ENCODE measurements at places on chromosomes 4 and X.

GRCh38 chr4:101238706-101239105 lies 108.6 kb downstream of the PPP3CA start:
- no peak for DNase-seq

- DNase-seq: no peak
Measured at GRCh38 chrX:154074199-154074598, 23.3 kb downstream of the MECP2 start.

GRCh38 chr4:141004823-141005222 lies 128.4 kb downstream of the RNF150 start:
- no peak for DNase-seq

DNA sequence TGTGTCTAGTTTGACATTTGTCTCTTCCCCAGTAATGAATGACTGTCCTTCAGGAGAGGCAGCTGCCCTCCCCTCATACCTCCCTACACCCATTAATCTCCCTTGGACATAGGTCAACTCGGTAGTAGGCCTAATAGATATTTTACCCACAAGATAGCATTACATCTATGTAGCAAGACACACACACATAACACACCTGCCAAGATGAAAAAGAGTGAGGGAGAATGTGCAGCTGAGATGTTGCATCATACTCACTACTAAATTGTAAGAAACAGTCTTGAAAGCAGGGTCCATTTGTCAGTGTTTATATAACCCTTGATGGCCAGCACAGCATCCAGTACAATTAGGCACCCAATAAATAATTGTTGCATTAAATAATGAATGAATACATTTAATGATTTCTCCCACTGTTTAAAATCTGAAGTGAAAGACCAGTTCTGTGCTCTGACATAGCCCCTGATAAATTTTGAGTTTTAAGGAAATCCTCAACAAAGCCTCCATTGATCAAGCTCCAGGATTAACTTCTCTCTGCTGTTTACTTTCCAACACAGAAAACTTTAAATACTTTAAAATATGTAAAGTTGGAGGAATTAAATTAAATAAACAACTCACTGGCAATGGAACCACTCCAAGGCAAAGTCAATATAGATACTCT lies 440.8 kb upstream of the RASGEF1B start:
- no peak for DNase-seq

DNA sequence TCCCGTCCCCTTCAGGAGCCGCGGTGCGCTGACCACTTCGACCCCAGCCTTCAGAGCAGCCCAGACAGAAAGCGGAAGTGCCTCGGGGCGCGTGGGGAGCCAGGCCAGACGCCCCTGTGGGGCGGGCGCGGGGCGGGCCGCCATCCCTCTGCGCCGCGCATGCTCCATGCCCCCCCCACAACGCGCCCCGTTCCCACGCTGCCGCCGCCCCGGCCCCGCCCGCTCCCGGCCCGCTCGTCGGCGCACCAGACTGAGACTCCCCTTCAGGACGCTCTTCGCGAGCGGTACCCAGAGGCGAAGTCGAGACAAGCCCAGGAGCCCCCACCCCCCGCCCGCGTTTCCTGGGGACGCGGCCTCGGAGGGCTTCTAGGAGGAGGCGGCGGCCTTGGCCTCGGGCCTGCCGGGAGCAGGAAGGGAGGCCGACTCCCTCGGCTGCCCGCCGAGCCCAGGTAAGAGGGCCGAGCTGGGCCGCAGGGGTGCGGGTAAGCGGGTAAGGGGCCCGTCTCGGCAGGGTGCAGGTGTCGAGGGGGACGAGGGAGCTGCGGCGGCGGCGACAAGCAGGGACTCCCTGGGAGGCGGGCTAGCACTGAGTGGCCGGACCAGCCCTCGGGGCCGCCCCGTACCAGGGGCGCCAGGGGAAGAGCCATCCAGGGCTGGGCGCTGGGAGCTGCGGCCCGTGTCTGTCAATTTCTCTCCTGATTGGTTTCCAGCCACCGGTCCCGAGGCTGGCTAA lies at the start of gene ZFP92:
Gene ZFP92 (plus strand): TSS at position 218 of the 733 bp plus-strand sequence. CDS start 6,851 bp downstream, outside the sequence.
- no peak for DNase-seq

DNA sequence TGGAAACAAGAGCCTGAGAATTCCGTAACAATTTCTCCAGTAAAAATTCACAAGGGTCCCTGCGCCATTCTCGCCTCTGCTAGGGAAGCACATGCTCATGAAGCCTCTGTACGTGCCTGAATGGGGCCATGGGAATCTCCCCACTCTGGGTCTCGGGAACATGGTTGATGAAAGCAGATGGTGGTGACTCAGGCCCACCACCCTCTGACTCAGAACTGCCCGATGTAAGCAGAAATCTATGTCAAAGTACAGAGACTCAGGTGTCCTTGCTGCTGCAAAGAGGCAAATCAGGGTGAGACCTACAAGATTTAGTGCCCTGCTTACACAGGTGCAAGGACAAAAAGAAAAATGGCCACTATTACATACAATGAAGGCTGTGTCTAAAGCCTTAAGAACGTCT lies 65.0 kb downstream of the SCD5 start:
- no peak for DNase-seq

- DNase-seq: no peak
Measured at GRCh38 chr4:41185614-41186592, 28.4 kb downstream of the APBB2 start.

DNA sequence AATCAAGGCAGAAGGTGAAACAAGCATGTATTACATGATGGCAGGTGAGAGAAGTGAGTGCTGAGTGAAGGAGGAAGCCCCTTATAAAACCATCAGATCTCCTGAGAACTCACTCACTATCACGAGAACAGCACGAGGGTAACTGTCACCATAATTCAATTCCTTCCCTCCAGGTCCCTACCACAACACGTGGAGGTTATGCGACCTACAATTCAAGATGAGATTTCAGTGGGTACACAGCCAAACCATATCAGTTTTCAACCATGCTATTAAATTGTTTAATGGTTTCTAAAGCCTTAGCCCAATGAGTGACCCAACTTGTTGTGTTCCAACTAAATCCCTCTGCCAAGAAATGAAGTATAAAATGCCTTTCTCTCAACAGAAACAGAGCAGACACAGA lies 519.8 kb downstream of the GBA3 start:
- no peak for DNase-seq

- DNase-seq: no peak
Measured at GRCh38 chr4:134202166-134202956, 772 bp upstream of the PABPC4L start.

DNA sequence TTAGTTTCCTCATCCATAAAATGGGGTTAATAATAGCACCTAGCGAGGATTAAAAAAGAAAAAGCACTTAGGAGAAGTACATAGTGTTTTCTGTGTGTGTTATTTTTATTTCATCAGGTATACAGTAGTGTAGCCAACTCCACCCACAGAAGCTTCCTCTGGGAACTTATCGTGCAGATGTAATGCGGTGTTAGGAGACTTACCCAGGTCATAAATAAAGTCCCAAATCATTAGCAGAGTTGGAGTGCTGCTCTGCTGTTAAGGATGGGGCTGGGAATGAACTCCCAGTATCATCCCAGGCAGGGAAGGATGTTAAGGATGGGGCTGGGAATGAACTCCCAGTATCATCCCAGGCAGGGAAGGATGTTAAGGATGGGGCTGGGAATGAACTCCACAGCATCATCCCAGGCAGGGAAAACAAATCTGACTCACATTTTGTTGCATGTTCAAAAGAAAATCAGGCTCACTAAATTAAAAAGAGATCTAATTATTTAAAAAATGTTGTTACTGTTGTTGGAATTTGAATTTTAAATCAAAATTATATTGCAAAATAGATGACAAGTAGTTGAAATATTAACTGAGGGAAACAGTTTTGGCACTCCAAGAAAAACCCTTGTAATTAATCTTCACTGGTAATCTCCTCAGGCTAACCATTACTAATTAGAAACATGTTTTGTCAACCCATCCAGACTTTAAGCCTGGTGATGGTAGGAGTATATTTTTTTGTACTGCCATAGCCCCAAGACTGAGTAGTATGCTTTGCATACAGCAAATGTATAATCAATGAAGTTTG lies 10.2 kb upstream of the SFRP2 start:
- DNase-seq: no peak

- no peak for DNase-seq
Measured at GRCh38 chr4:10080589-10081217, 35.9 kb downstream of the WDR1 start.

DNA sequence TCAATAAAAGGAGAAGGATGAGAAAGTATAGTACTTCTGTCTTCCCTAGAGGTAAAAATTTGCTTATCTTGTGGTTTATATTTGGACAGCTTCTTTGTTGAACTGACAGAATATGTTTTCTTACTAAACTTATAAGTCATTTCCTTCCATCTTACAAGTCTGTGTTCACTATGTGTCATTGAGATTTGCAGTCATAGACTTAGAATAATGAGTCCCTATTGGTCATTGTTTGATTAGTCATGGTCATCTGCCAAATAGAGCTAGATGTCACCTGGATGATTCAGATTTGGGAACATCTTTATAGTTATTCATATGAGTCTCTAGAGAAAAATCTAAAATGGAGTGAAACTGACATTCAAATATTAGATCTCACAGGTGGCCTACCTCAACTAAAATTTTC lies 51.5 kb downstream of the SPATA18 start:
- DNase-seq: no peak

GRCh38 chr4:7422151-7422897 lies 12.4 kb downstream of the PSAPL1 start:
- DNase-seq: no peak

DNA sequence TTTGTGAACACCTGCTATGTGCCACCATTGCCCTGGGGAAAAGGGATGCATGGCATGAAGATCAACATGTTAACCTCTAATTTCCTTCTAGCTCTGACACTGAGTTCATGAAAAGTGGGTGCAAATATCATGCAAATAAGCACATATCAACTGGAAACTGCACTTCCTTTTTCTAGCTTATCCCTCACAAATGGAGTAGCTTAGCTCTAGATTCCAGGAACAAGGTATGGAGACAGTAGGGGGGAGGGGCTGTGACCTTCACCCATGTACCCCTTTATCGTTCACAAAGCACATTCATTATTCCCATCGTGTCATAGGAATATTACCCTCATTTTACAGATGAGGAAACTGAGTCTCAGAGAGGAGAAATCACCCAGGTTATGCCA lies 37.4 kb downstream of the STARD8 start:
- DNase-seq: no peak

DNA sequence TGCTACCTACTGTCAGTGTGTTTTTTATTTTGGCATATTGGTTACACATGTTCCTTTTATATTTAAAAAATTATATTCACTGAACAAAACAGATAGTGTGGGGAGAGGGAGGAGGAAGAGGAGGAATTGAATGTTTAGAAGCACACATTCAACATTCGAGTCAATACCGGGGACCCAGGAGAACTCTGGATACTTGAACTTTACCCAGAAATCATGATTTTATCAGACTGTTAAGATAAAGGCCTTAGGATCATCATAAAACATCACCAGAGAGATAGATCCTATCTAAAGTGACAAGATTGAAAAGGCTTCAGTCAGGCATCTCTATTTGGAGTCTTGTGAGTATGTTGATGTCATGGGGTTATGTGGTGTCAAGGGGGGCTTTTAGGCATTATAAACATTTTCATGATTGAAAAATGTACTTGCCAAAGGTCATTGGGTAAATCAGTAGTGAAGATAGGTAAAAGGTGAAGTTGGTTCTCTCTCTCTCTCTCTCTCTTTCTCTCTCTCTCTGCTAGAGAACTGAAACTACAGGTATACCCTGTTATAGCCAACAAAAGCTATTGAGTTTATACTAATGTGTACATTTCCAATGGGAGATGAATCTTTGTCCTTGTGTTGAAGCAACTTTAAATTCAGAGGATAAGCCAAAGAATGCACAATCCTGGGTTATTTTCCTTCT lies 16.9 kb upstream of the RGN start:
- DNase-seq: no peak

DNA sequence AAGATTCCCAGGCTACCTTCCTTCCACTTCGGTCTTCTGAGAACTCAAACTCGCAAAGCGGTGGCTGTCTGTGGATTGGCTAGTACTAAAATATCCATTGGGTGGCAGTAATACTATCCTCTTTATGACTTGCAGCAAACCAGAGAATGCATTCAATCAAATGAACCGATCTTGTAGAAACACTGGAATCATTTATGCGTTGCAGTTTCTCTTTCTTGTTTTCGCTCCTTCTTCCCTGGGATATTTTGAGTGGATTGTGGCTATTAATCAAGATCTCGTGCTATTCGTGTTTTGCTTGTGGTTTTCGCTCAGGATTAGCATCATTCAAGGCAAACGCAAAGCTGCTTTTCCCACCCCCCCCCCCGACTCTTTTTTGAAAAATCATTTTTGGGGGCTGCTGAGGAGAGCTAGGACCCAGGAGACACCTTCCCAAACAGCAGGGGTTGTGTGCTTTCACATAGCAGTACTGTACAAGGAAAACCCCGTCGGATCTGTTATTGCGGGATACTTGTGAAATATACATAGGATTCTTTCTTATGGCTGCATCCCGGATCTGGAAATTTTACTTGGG lies at the start of gene IL1RAPL1:
Gene IL1RAPL1 (plus strand): TSS at position 466 of the 571 bp plus-strand sequence.
- DNase-seq: no peak

DNA sequence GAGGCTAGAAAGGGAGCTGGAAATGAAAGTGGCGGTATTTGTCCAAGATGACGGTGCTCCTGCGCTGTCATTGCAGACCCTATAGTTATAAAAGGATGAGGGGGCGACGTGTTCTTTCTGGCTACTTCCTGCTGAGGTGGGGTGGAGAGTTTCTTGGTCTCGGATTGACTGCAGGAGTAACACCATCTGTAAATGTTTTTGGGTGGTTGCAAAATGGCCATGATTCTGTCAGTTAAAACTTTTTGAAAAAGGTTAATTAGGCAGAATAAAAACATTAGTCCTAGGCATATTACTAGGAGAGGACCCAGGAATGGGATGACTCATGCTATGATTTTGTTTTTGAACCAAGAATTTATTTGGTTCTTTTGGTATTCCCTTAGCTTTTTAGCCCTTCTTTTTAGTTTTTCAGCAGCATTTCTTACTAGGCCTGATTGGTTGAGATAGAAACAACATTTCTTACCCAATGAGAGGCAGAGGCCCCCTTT lies 53.1 kb downstream of the USP11 start:
- no peak for DNase-seq

DNA sequence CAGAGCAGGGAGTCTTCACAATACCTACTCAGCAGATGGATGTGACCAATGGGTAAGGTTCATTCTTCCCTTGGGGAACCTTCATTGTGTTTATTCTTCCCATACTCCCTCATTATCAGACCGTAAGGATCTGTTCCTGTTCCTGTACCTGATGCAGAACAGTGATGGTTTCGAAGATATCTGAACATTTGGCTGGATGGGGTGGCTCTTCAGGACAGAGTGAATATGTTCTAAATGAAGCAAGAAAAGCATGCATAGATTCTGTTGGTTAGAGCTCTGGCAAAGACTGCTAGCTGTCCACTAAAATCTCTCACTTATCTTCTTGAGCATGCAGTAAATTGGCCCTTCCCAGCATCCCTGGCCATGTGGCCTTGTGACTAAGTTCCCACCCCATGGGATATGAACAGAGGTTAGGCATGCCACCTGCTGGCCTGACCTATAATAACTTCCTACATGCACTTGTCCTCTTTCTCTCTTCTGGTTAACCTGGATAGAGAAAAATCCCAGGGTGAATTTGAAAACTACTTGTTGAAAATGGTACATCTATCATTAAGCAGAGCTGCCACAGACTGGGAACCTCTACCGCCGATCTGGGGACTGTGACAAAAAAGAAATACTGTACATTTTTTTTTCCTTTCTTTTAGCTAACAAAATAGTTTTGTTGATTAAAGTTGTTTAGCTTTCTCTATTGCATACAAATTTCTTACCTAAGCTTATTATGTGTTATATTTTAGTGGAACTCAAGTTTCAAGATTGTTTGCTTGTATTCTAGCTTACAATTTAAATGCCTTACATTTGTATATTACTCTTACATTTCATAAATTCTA lies 60.0 kb upstream of the BANK1 start:
- DNase-seq: no peak
